ENCODE measurements at places on chromosomes 1 and 21.

- DNase-seq, result no peak
These were observed 7.0 kb downstream of the ADAMTSL4 start for GRCh38 chr1:150555971-150556865.

DNA sequence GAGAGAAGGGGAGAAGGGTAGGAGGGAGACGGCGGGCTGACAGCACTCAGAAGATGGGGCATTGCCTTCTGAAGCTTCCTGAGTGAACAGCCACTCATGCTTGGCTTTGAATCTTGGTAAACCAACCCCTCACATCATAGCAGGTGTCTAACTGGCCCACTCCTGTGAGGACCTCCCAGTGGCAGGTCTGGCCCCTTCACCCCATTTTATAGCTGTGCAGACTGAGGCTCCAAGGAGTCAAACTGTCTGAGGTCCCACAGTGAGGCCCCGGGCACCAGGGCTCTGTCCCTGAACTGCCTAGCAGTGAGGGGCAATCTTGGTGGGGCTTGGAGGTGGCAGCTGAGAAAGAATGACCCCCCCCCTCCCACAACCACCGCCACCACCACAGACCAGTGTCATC is 41.0 kb downstream of the SDC3 start:
- no peak for DNase-seq

- DNase-seq, result no peak
These were observed 47.5 kb upstream of the EEIG2 start for GRCh38 chr1:108512239-108513043.

DNA sequence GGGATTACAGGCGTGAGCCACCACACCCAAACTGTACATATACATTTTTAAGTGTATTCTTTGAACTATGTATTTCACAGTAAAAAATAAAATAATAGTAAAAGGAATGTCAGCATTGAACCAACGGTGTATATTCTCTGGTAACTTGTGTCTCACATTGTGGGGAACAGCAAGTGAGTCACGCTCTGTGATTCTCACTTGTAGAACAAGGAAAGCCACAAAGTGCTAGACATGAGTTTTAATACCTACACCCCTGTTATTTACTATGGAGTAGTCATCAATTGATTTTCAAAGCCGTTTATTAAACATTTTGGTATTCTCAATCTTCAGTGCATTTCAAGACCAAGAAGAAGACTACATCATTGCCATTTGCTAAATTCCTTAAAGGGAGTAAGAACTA is 197.2 kb downstream of the GPATCH2 start:
- no peak for DNase-seq

GRCh38 chr21:33207449-33208149 is 22.1 kb upstream of the IFNAR2 start:
- DNase-seq, result no peak

- DNase-seq, result peak; percentile 60
These were observed 15.6 kb downstream of the UTP11 start for GRCh38 chr1:38028105-38028591.

- DNase-seq, result no peak
These were observed 26.3 kb downstream of the PRMT2 start for GRCh38 chr21:46661642-46662366.

DNA sequence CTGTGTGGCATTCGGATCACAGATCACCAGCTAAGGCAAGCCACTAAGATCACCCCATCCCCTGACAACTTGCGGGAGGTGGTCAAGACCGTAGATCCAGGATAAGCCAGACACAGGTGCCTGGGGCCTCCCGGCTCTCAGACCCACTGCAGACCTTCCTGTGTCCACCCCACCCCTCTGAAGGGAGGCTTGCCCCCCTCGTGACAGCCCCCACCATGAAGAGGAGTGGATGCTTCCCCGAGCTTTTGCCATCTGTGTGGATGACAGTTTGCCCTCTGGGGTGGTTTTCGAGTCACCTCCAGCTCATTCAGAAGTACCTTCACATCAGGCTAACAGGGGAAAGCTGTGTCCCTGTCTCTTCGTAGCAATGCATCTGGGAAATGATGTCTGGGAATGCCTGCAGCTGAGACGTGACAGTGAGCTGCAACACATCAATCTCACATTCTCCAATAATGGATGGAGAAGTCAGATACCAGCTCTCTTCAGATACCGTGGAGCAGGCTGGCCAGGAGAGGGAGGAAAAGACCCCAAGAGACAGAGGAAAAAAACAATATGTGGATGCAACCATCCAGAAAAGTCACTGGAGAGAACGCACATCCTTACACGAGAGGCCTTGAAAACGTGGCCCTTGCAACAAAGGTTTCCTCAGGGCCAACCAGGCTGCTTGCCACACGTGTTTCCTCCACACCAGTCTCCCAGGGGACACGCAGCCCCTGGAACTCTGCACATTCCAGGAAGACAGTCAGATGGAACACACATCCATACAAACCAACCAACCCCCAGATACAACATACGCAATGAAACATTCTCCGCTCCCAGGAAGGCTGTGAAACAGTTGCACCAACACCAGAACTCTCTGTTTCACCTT is 20.4 kb upstream of the FHAD1 start:
- DNase-seq, result no peak

DNA sequence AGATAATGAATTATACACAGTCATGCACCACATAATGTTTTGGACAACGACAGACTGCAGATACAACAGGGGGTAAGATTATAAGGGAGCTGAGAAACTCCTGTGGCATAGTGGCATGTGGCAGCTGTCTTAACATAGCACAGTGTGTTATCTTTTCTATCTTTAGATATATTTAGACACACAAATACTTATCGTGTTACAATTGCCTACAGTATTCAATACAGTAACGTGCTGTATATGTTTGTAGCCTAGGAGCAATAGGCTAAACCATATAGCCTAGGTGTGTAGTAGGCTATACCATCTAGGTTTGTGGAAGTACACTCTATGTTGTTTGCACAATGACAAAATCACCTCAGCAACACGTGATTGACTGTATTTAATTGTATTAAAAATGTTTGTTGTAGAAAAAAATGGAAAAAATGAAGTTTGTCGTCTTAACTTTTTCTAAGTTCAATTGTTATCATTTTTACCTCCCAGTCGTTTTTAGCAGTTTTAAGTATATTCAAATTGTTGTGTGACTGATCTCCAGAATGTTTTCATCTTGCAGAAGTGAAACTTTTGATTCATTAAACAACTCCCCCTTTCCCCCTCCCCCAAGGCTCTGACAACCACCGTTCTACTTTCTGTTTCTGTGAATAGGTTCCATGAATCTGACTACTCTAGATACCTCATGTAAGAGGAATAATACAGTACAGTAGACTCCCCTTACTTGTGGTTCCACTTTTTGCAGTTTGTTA is 351.0 kb upstream of the B3GALT2 start:
- peak; percentile 54 for DNase-seq

- no peak for DNase-seq
These were observed 39.8 kb upstream of the SRP9 start for GRCh38 chr1:225737866-225738265.

DNA sequence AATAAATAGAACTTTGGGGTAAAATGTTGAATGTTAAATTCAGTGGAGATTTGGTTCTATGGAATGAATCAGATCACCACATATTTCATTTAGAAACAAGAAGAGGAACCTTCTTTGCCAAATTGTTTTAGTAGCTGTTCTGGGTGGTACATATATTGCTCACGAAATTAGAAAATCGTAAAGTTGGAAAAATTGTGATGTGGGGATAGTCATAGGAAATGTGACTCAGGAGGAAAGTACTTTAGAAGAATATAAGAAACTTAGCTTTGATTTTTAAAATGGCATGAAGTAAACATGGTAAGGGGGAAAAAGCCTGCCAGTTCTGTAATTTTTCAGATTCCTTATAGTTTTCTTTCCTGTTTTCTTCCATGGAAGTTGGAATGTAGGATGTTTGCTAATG is 27.4 kb downstream of the RRP15 start:
- DNase-seq, result no peak

DNA sequence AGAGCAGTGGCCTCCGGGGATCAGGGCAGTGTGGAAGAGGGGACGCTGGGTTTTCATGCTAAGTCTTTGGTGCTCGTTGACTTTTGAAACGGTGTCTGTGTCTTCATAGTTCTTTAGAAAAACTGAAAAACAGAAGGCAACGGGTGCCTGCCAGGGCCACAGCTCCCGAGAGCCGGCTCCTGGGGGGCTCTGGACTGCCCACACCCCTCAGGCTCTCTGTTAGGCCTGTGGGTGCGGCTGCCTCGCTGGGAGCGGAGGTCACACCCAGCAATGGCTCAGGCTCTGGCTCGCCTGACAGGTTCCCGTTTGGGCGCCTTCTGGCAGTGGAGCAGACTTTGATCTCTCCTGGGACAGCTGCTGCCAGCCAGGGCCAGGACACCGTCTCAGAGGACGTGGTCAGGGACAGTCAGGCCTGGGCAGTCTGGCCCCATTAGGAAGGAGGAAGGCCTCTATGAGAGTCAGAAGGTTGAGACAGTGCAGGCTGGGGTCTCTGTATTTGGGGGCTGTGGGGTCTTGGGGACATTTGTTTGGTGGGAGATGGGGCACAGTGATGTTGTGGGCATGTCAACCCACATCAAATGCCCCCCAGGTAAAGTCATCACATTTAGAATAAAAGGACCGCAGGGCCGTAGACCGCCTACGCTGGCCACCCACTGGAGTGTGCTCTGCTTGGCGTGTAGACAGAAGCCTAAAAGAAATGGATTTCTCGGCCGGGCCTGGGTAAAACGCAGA is 5.6 kb downstream of the ARHGEF16 start:
- DNase-seq, result no peak

GRCh38 chr1:225468270-225469020 is 40.6 kb upstream of the LBR start:
- no peak for DNase-seq

GRCh38 chr1:155893389-155894142 is 17.6 kb downstream of the RIT1 start:
- no peak for DNase-seq

GRCh38 chr1:240936911-240937668 is 325.1 kb upstream of the GREM2 start:
- no peak for DNase-seq

- no peak for DNase-seq
These were observed 124.6 kb downstream of the NRDC start for GRCh38 chr1:51753969-51754368.

- no peak for DNase-seq
These were observed 276.9 kb upstream of the ZRANB2 start for GRCh38 chr1:71357708-71358107.

- DNase-seq, result peak; percentile 30
These were observed 296.1 kb downstream of the PTPRC start for GRCh38 chr1:198934901-198935305.

DNA sequence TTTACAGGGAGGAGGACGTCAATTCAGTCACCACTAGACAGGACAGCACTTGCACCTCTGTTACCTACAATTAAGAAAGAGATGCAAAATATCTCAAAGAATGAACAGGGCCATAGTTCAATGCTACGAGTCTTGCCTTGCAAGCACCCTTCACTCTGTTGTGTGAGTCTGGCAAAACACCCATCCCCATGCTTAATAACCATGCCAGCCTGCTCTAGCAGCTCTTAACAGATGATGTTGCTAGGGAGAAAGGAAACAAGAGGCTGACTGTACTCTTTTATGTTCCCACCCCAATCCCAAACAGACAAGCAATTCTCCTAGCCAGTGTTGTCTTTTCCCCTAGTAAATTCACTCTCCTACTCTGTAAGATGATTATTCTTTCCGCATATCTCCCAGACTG is 5.3 kb downstream of the CBR1 start:
- no peak for DNase-seq

DNA sequence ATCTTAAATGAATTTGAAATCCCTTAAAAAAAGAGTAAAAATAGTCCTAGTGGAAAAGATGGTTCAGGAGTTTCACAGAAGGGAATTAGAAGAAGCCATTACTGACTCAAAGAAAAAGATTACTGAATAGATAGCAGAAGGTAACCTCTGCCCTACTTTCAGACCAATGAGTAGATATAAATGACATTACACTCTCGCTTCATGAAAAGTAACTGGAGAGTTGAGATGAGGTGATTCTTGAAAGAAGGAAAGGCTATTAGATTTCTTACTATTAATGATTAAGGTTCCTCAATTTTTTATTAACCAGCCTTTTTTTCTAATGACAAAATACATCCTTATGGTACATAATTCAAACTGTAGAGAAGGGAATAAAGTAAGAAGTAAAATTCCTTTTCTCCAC is 28.3 kb downstream of the CCN1 start:
- DNase-seq, result no peak

Measured in stimulated activated CD8-positive, alpha-beta memory T cell treated with anti-CD3 and anti-CD28 coated beads, Interleukin-4, amount 100 ng/mL, for 24 hours (primary cell).